ENCODE measurements at places on chromosomes 3 and 15.

DNA sequence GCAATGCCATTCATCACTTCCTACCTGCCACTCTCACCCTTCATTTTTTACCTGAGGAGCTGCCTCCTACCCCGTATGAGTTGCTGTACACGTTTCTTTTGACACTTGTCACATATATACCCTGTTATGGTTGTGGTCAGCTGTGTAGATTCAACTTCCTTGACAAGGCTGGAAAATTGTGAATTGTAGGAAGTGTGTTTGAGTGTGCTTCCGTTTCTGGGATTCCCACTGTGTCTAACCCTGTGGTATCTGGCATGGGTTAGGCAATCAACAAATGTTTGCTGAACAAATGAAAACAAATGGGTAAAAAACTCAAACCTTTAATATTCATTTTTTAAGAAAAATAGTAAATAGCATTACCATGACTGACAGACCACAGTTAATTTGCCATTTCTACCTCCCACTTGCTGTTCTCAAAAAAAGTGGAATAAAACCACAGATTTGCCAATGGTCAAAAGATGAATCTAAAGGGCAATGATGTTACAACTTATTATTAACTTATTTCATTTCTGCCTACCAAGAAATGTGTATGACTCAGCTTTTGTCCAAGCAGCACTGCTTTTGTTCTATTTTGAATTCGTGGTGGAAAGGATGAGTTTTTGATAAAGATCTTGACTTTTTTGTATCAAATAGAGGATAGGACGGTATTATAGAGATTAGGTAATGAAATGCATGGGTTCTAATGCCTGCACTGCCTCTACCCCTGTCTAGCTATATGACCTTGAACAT lies 404.6 kb downstream of the LPP start:
- DNase-seq: no peak

GRCh38 chr3:120424506-120424905 lies 26.3 kb downstream of the FSTL1 start:
- no peak for DNase-seq

DNA sequence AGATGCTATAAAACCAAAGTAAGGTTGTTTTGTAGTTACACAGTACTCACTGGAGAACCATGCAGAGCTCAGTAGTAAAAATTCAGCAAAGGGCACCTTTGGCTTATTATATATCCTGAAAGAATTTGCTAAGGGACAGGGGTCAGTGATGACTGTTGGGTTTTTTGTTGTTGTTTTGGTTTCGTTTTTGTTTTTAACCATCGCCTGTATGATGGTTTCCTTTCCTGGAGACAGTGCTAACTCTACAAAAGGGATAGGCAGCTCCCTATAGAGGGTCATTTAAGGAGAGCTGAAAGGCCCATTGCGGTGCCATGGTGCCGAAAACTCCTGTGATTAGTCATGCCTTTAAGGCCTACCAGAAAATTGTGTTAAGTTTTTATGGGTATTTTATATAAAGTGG lies 118.2 kb upstream of the GOLIM4 start:
- DNase-seq: no peak

- peak; percentile 34 for DNase-seq
Measured at GRCh38 chr15:45199136-45199810, 11.5 kb upstream of the SHF start.

DNA sequence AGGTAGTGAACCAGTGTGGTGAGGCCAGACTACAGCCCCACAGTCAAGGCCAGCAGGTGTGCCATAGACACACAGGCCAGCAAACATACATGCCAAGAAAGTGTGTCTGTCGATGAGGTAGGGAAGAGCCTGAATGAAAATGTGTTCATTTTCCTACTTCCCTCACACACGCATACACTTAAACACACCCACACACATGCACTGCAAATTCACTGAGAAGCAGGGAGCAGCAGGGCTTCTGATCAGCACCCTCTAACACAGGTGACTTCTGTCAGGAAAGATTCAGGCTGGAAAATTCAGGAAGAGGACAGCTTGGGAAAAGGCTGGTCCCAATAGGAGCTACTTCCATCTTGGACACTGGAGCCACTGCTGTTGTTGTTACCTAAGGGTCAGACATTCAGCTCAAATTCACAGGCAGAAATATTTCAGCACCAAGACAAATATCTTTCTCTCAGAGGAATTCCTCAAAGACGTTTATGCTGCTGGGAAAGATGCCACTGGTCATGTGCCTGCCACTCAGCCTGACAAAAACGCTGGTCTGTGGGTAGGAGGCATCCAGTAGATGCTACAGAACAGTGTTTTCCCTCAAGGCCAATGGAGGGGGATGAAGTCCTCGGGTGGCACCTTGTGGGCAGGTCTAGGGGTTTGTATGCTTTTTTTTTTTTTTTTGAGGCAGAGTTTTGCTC lies 40.9 kb upstream of the LARS2 start:
- DNase-seq: no peak

DNA sequence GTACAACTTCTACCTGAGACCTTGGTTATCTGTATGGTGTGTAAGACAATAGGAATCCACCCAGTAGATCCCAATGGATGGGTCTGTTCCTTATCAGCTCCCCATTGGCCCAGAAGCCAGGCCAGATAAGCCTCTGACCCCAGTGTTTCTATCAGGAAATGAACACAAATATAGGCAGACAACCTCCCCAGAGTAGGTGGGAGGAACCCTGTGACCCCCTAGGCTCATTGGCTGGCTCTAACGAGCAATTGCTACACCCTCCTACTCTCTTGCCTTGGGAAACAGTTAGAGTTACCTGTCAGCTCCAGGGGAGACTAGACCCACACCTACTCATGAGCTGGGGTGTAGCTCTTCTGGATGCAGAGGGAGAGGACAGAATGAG lies 299.9 kb downstream of the UACA start:
- no peak for DNase-seq

- DNase-seq: no peak
Measured at GRCh38 chr3:34858067-34858660, 781.2 kb upstream of the ARPP21 start.

- no peak for DNase-seq
Measured at GRCh38 chr3:55482496-55483195, 4.5 kb downstream of the WNT5A start.

Measured in CD8-positive, alpha-beta T cell (primary cell).